Endothelial cell (in vitro differentiated cells): ENCODE measurements at places on chromosomes 7 and 10. TPM values are rescaled to one million over a fixed set of nuclear protein-coding genes. Genes with fewer than 3 reads are reported as not detected.

RELN gene
- total RNA-seq, result 2.3 TPM

KAT6B gene
- 18.1 TPM for total RNA-seq

DNA sequence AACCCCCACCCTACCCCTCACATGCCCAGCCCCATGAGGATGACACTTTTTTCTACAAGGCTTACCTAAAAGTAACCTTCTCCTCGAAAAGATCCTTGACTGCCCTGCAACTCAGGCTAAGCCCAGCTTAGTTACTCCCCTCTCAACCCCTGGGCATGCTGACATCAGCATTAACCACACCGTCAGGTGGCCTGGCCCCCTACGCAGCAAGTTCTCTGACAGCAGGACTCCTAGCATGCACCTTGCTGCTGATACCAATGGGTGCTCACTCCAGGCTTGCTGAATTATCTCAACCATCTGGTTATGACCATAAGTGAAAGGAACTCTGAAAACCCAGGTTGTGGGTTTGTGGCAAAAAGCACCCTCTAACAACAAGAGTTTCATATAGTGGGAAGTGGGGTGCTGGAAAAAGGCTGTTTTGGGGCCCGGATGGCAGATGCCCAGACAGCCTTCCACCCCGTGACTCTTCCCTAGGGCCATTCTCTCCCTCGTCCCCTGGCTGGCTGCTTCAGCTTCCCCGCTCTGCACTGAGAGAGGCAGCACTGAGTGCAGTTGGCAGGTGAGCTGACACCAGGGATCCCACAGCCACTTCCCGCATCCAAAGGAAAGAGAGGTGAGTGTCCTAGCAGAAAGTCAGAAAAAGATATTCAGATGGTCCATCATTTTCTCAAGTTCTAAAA, 518.9 kb downstream of the KCNMA1 start:
- H3K36me3 ChIP-seq, result no peaks in the 10 kb centered on the region
- H3K4me1 ChIP-seq, result peaks cover 4% of the 10 kb centered on the region
- no peak overlapping the region for H3K4me3 ChIP-seq
- no peak overlapping the region for H3K27ac ChIP-seq

GRCh38 chr7:11006291-11006690, 32.6 kb downstream of the PHF14 start:
- no peaks in the 10 kb centered on the region for H3K27me3 ChIP-seq
- peaks cover 4% of the 10 kb centered on the region for H3K36me3 ChIP-seq
- no peaks in the 10 kb centered on the region for H3K4me1 ChIP-seq
- H3K4me3 ChIP-seq, result no peak overlapping the region

DNA sequence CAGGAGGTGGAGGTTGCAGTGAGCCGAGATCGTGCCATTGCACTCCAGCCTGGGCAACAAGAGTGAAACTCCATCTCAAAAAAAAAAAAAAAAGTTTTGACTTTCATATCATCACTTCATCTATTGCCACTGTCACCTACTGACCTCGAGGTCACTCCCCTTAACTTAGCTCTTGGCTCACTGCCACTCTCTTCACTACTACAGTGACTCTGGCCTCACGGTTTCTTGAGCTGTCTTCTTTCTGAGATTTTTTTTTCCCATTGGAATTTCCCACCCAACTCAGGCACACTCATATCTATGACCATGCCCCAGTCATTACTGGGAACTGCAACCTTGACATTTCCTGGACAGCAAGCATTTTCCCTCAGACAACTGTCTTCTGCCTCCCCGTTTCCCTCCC, 42.6 kb upstream of the C7orf33 start:
- H3K36me3 ChIP-seq, result no peaks in the 10 kb centered on the region
- H3K27me3 ChIP-seq, result peaks cover 6% of the 10 kb centered on the region
- no peak overlapping the region for H3K27ac ChIP-seq
- DNase-seq, result no peak

DNA sequence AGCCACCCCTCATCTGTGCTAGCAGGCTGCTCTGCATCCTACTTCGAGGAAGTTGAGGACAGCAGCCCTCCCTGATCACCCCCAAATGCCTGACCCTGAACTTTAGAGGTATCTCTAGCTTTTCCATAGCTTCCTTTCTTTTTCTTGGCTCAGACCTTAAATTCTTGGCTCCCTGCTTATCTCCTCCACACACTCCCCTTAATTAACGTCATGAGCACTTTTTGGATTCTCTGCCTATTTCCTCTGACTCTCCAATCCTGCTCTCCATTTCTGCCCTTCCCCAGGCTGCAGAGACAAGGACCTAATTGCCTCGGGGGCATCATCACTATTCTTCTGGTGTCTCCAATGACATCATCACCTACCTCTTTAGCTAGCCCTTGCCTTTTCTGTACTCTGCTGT, 40.8 kb upstream of the SEC61G start:
- H3K27me3 ChIP-seq, result peaks cover 3% of the 10 kb centered on the region
- no peak for DNase-seq
- H3K27ac ChIP-seq, result no peak overlapping the region
- H3K36me3 ChIP-seq, result no peaks in the 10 kb centered on the region
- H3K4me3 ChIP-seq, result no peak overlapping the region
